ENCODE measurements at places on chromosomes 5 and 9. TPM values are rescaled to one million over a fixed set of nuclear protein-coding genes. Genes with fewer than 3 reads are reported as not detected.

SLC1A3 gene
- 0.86 TPM for total RNA-seq

TMEM267 gene
- total RNA-seq = 20.7 TPM

TSTD2 gene
- 12.4 TPM for total RNA-seq

TICAM2 gene
- 0.91 TPM for total RNA-seq

INSL6 gene
- not detected for total RNA-seq

TNPO1 gene
- 107 TPM for total RNA-seq

PPIC gene
- total RNA-seq = not detected

DNA sequence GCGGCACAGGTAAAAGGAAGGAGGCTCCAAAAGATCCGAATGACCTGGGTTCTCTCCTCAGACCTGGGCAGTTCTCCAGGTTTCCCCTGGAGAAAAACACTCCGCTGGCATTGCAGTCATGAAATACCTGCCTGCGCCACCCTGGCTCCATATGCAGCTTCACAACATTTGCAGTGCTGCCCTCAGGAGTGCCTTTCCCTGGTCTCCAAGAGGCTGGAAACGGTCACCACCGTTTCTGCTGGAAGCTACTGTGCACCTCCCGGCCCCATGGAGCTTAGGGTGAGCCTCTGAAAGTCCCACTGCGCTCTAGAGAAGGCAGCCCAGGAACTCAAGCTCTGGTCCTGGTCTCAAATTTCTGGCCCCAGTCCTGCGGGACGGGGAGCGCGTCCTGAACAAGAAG is 670 bp downstream of the UGT3A1 start:
- H3K4me1 ChIP-seq = no peaks in the 10 kb centered on the region
- no peak overlapping the region for H3K4me3 ChIP-seq
- H3K36me3 ChIP-seq = no peaks in the 10 kb centered on the region
- H3K27me3 ChIP-seq = peaks cover 19% of the 10 kb centered on the region
- no peak overlapping the region for H3K27ac ChIP-seq
- DNase-seq = no peak

GRCh38 chr5:169933127-169933526 is 47.2 kb downstream of the INSYN2B start:
- H3K4me1 ChIP-seq = peaks cover 41% of the 10 kb centered on the region
- H3K4me3 ChIP-seq = no peak overlapping the region
- H3K36me3 ChIP-seq = peaks cover 21% of the 10 kb centered on the region
- no peaks in the 10 kb centered on the region for H3K27me3 ChIP-seq
- no peak for DNase-seq

DNA sequence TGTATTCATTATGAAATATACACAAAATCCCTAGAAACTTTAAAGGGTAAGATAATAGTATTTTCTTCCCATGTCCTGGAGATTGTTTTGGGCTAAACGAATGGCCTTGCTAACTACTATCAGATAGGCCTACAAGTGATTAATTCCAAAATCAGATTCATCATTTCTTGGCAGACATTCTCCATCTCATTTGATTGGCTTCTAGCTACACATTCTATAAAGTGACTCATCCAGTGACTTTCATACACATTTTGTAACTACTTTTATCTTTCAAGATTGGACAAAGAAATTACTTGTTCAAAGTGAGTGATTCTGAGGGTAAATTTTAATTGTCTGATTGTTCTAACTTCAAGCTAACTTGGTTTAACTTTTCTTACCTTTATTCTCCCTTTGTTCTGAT is 93.3 kb downstream of the RAPGEF6 start:
- peak overlapping the region; percentile 78 for H3K27ac ChIP-seq
- no peak for DNase-seq
- peaks cover 81% of the 10 kb centered on the region for H3K4me1 ChIP-seq
- peaks cover 13% of the 10 kb centered on the region for H3K36me3 ChIP-seq
- H3K27me3 ChIP-seq = no peaks in the 10 kb centered on the region

- DNase-seq = no peak
- H3K27ac ChIP-seq = no peak overlapping the region
- no peak overlapping the region for H3K4me3 ChIP-seq
- H3K36me3 ChIP-seq = peaks cover 2% of the 10 kb centered on the region
Measured at GRCh38 chr9:121952611-121953010, 140.5 kb downstream of the TTLL11 start.

GRCh38 chr9:16754662-16755061 is 115.8 kb downstream of the BNC2 start:
- no peaks in the 10 kb centered on the region for H3K4me1 ChIP-seq
- H3K27ac ChIP-seq = no peak overlapping the region
- no peak for DNase-seq

GRCh38 chr5:55154873-55155272 is 5.1 kb upstream of the GPX8 start:
- H3K27me3 ChIP-seq = peaks cover 7% of the 10 kb centered on the region
- no peak overlapping the region for H3K27ac ChIP-seq
- no peak overlapping the region for H3K4me3 ChIP-seq

DNA sequence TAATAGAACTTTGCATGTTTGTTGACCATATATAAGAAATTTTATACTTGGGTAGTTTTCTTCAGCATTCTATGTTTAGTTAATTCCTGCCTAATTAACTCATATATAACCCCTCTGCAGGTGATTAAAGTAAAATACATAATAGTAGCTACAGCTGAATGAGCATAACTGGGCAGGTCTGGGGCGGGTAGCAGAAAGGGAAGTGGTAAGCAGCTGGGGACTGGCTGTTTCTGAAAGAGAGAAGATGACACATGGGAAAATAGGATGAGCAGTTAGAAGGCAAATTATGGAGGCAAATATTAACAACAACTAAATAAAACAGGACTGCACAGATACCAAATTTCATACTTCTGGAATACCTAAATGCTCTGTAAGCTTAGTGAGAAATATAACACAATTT is 128.1 kb downstream of the CPLANE1 start:
- no peak overlapping the region for H3K27ac ChIP-seq
- H3K4me1 ChIP-seq = no peaks in the 10 kb centered on the region
- H3K36me3 ChIP-seq = peaks cover 8% of the 10 kb centered on the region
- no peak for DNase-seq

GRCh38 chr5:78404682-78405293 is 44.4 kb downstream of the SCAMP1 start:
- no peaks in the 10 kb centered on the region for H3K27me3 ChIP-seq
- no peak overlapping the region for H3K4me3 ChIP-seq
- peak overlapping the region; percentile 54 for H3K27ac ChIP-seq
- DNase-seq = peak; percentile 36

DNA sequence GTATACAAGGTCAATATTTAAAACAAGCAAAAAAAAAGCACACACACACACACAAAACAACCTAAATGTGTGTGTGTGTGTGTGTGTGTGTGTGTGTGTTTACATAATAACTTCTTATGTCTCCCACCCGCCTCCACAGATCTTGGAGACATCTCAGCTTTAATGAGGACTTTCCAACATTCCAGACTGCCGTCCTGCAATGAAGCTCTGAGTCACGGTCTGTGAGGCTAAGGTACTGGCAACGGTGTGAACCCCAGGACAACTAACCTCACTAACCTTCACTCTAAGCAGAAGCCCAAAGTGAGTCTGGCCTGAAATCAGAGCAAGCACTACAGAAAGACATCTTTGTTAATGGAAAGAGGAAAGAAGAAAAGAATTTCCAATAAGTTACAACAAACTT is 22.3 kb downstream of the ZNF474 start:
- DNase-seq = no peak
- H3K4me3 ChIP-seq = no peak overlapping the region

GRCh38 chr5:25459082-25459481 is 814.3 kb upstream of the CDH10 start:
- no peaks in the 10 kb centered on the region for H3K27me3 ChIP-seq
- H3K4me1 ChIP-seq = no peaks in the 10 kb centered on the region
- no peaks in the 10 kb centered on the region for H3K36me3 ChIP-seq
- DNase-seq = no peak

- no peak overlapping the region for H3K4me3 ChIP-seq
- no peaks in the 10 kb centered on the region for H3K4me1 ChIP-seq
- no peak overlapping the region for H3K27ac ChIP-seq
- peaks cover 5% of the 10 kb centered on the region for H3K27me3 ChIP-seq
Measured at GRCh38 chr9:136631038-136632000, 31.4 kb upstream of the EGFL7 start.

- H3K4me3 ChIP-seq = no peak overlapping the region
- DNase-seq = no peak
- no peaks in the 10 kb centered on the region for H3K36me3 ChIP-seq
- H3K27me3 ChIP-seq = peaks cover 3% of the 10 kb centered on the region
- H3K27ac ChIP-seq = no peak overlapping the region
- H3K4me1 ChIP-seq = no peaks in the 10 kb centered on the region
Measured at GRCh38 chr5:82796643-82797416, 280.4 kb downstream of the TMEM167A start.

DNA sequence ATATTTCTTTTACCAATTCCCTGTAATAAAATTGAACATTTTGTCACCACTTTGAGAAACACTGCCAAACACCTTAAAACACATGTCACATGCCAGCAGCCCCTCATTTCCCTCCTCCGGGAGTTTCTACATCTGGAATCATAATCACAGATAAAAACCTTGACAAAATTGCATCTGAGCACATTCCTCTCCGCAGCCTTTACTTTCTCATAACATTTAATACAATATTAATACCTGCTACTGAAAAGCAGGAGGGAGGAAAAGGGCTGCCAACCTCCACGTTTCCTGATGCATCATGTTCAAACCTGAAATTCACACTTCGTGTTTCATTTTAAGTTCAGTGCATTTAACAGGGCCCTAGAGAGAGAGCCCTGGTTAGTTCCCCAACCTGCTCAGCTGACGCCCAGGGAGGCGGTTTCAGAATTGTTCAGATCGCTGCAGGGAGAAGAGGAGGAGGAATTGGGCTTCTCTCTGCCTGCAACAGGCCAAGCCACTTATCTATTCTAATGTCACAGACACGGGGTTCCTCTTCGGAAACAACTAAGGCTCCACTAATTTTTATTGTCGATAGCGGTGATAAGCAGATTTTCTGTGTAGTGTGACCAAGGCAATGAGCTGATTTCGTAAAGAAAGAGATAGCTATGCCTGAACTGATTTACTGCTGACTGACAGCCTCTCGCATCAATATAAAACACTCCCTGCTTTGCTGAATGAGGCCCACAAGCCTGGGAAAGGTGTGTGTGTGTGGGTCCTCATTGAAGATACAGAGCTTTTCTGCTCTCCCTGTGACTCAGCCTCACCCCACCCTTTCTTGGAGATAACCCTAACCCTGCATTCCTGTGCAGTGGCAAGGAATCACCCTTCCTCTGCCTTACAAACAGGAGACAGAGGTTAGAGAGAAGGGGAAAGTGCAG is 4.9 kb upstream of the LHX2 start:
- DNase-seq = peak; percentile 34
- no peak overlapping the region for H3K4me3 ChIP-seq
- H3K27me3 ChIP-seq = peaks cover 90% of the 10 kb centered on the region

GRCh38 chr5:1553539-1554409 is 30.0 kb upstream of the LPCAT1 start:
- no peaks in the 10 kb centered on the region for H3K36me3 ChIP-seq
- no peaks in the 10 kb centered on the region for H3K27me3 ChIP-seq
- no peak overlapping the region for H3K4me3 ChIP-seq
- H3K27ac ChIP-seq = no peak overlapping the region
- H3K4me1 ChIP-seq = no peaks in the 10 kb centered on the region
- no peak for DNase-seq

- H3K27ac ChIP-seq = no peak overlapping the region
- H3K36me3 ChIP-seq = peaks cover 3% of the 10 kb centered on the region
- DNase-seq = no peak
- H3K4me3 ChIP-seq = no peak overlapping the region
Measured at GRCh38 chr5:10618311-10618710, 54.4 kb downstream of the ANKRD33B start.

GRCh38 chr9:116877072-116877471 is 190.0 kb downstream of the TRIM32 start:
- peaks cover 5% of the 10 kb centered on the region for H3K27me3 ChIP-seq
- DNase-seq = no peak
- peaks cover 3% of the 10 kb centered on the region for H3K36me3 ChIP-seq
- no peaks in the 10 kb centered on the region for H3K4me1 ChIP-seq

DNA sequence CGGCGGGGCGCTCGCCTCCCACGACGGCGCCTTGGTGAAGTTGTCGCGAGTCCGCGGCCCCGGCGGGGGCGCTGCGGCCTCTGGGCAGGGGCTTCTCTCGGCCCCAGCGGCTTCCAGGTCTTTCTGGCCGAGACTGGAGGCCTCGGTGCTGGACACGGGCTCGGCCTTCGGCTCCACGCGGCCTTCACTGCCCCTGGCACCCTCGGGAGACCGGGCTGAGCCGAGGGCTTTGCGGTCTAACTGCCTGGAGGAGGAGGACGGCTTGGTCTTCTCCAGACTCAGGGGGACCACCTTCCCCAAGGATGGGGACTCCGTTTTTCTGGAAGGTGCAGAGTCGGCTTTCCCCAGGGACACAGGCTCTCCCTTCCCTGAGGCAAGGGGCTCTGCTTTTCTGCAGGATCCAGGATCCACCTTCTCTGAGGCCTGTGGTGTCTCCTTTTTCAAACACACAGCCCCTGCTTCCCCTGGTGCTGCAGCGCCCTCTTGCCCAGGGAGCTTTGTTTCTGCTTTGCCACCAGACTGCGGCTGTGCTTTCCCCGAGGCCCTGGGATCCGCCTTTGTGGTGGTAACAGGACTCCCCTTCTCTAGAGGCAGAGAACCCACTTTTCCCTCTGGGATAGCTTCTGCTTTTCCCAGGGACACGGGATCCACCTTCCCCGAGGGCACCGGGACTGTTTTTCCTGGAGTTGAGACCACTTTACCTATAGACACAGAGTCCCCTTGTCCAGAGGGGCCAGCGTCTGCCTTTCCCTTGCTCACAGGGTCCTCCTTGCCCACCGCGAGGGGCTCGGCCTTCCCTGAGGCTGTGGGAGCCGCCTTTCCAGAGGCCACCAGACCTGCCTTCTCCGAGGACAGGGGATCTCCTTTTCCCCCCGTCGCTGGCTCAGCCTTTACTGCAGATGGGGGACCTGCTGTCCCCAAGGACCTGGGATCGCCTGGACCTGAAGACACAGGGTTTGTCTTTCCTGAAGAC is 12.3 kb downstream of the GPRIN1 start:
- no peaks in the 10 kb centered on the region for H3K36me3 ChIP-seq
- H3K27me3 ChIP-seq = no peaks in the 10 kb centered on the region
- peak overlapping the region; percentile 26 for H3K4me3 ChIP-seq
- no peak overlapping the region for H3K27ac ChIP-seq
- H3K4me1 ChIP-seq = peaks cover 9% of the 10 kb centered on the region

GRCh38 chr5:14476786-14477435 is 104.7 kb upstream of the OTULINL start:
- no peak for DNase-seq
- no peak overlapping the region for H3K27ac ChIP-seq
- H3K27me3 ChIP-seq = no peaks in the 10 kb centered on the region

GRCh38 chr5:173613433-173614159 is 2.9 kb downstream of the BOD1 start:
- DNase-seq = no peak
- H3K27me3 ChIP-seq = no peaks in the 10 kb centered on the region
- peaks cover 50% of the 10 kb centered on the region for H3K4me1 ChIP-seq
- H3K36me3 ChIP-seq = peaks cover 32% of the 10 kb centered on the region
- H3K4me3 ChIP-seq = peak overlapping the region; percentile 27

- H3K36me3 ChIP-seq = no peaks in the 10 kb centered on the region
- H3K4me1 ChIP-seq = no peaks in the 10 kb centered on the region
- no peak for DNase-seq
- H3K27me3 ChIP-seq = no peaks in the 10 kb centered on the region
Measured at GRCh38 chr5:167594750-167595149, 696.7 kb upstream of the WWC1 start.

- H3K36me3 ChIP-seq = no peaks in the 10 kb centered on the region
- H3K4me3 ChIP-seq = no peak overlapping the region
- no peaks in the 10 kb centered on the region for H3K4me1 ChIP-seq
- no peak for DNase-seq
- no peak overlapping the region for H3K27ac ChIP-seq
Measured at GRCh38 chr9:23941051-23941450, 115.0 kb upstream of the ELAVL2 start.
